ENCODE measurements at places on chromosomes 4 and X.

DNA sequence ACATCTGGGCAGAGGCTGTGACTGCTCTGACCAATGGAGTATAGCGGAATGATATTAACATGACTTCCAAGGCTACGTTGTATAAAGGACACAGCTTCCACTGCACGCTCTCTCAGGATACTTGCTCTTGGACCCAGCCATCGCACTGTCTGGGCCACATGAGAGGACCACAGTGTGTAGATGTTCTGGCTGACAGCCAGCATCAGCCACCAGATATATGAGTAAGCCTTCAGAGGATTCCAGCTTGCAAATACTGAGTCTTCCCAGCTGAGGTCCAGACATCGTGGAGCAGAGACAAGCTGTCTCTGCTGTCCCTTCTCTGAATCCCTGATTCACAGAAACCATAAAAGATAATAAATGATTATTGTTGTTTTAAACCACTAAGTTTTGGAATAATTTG lies 146.8 kb upstream of the USP9X start:
- no peak for DNase-seq

- no peak for DNase-seq
Observed at GRCh38 chr4:120611092-120611491, 311.4 kb downstream of the PRDM5 start.

- no peak for DNase-seq
Observed at GRCh38 chr4:182147391-182147790, 95.8 kb upstream of the TENM3 start.

GRCh38 chr4:81424816-81425755 lies 46.6 kb downstream of the RASGEF1B start:
- no peak for DNase-seq

- DNase-seq = no peak
Observed at GRCh38 chr4:25722964-25723363, 67.3 kb downstream of the SLC34A2 start.

DNA sequence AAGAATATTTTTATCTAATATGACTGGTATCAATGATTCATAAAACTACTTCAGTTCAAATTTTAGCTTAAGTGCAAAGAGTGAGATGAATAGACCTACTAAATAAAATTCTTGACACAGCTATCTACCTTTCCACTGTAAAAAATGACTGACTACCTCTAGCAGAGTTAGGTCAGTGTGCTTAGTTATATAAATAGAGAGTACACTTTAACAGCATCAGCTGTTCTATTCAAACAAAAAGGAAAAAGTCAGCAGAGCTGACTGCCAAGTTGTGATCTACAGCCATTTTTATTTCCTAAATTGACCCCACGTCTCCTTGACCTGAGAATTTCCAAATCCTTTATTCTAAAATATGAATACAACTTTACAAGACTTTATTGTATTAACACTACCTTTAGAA lies 262.4 kb downstream of the CAMK2D start:
- DNase-seq = no peak

DNA sequence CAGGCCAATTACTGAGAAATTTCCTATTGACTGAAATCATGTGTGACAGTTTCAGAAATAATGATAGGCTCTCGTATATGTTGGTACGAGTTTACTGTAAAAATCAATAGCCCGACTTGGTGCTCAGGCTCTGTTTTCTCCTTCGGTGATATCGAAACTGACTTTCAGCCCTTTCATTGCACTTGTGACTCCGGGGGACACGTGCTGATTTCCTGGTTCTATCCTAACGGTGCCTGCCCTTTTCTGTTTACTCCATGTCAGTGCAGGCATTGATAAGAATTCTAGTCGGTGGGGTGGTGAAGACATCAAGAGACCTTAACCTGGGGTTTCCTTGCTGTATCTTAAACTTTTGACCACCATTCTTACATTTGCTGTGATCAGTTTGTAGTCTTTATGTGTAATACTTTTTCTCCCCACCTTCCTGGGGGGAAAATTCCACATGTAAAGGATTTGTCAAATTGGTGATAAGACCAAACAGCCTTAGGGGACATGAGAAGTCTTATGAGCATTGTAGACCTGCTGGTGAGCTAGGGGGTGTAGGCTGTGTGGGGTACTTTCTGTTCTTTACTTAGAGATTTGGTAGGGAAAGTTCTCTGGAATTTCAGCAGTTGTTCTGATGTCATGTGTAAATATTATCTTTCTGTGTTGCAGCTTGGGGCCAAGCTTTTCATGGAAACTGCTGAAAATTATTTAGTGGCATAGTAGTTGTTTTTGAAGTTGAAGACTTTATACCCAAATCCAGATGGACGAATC lies 52.7 kb downstream of the TMEM131L start:
- DNase-seq = peak; percentile 32

DNA sequence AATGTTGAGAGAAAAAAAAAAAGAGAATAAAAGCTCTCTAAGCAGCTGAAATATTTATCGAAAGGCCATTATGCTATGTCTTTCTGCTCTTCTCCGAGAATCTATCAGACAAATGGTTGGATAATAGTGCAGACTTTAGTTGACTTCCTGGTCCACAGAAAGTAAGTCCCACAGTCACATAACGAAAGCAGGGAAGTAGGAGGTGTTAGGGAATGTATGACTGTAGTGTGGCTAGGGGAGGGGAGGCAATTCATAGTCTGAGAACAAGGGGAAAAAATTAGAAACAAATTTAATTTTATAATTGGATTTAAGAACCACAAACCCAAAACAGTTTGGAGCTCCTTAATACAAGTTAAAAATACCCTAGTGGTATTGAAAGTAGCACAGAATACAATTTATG lies 79.7 kb upstream of the VEGFC start:
- no peak for DNase-seq

GRCh38 chr4:165439981-165440380 lies 61.2 kb downstream of the CPE start:
- DNase-seq = no peak

DNA sequence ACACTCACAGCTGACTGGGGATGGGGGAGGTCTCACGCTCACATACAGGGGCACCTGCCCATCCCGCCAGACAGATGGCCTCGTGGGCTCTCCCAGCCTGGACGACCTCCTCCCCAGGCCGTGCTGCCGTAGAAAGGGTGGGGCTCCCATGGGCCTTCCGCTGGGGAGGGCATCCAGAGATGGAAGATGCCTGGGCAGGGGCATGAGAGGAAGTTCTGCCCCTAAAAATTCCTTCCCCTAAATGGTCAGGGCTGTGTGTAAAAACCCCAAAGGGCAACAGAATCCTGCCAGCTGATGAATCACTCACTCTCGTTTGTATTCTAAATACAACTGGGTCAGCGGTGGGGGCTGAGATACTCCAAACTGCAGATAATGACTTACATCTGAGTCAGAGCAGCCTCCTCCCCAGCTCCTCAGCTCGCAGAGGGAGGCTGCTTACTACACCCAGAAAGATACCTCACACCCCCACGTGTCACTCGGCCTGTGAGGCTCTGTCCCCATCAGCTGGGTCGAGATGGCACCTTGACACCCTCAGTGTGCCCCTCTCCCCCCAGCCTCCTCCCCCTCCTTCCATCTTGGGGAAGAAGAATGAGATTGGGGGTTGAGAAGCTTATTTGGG lies 10.1 kb downstream of the WDR1 start:
- peak; percentile 89 for DNase-seq

DNA sequence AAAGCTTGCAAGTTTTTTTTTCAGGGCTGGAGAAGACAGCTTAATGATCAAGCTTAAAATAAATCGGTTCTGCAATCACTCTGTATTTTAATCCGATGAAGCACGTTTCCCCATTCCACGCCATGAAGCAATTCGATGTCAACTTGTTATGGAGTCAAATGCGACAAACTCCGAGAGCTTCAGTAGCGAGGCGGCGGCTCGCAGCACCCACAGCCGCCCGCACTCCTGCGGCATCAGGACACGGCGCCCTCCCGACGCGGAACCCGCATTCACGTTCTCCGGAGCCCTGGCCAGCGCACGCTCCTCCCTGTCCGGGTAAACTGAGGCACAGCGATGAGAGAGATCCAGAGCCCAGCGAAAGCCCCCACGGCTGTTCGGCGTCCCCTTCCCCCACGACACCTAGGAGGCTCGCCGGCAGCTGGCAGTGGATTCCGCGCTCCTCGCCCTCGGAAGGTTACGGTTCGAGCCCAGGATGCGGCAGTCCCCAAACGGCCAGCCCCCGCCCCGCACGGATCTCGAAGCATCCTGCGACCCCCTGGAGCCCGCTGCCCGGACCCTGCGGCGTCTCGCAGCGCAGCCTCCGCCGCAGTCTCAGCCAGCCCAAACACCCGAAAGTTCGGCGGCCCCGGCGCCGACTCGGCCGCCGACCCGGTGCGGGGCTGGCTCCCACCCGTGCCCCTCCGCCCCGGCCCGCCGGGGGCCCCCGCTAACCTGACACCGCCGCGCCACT lies 507 bp downstream of the MFAP3L start:
- DNase-seq = no peak

DNA sequence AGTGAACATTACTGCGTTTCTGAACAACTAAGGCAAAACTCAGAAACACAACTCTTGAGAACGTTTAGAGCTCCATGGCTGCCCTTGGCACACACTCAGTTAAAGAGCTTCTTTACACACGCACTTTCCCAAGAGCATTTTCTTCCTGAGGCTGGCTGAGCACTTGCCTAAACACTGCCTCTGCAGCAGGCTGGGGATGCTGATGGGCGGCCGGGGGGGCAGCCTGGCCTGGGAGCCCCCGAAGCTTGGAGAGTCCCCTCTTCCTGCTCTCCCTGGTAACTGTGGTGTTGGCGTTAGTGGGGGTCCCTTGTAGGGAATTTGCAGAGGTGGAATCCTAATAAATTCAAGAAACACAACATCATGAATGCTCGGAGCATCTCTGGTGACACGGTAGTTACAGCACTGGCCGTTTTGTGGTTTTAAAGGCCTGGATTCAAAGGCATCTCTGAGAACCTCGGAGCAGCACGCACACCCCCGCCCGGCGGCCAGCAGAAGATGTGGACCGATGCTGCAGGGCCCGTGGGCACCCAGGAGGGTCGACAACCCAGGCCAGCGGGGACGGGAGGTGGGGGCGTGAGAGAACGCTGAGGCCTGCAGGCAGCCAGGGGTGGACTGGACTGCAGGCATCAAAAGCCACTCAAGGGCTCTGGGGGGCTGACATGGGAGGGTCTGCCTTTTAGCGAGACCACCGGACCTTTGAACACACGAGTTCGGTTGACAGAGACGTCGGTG lies 45.4 kb downstream of the FGFRL1 start:
- no peak for DNase-seq

DNA sequence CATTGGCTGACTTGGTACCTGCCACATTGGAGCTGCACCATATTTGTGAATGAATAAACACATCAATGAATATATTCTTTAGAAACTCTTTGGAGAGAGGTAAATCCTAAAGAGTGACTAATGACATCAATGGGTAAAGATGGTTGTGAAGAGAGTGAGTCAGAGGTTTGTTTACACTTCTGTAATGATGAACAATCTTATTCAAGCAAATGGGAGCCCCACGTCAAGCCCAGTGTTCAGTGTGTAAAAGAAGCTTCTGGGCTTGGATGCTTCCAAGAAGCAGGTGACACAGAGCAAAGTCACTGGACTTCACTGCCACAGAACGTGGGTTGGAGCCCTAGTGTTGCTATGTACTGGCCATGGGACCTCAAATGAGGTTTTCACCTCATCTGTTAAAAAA lies 319.0 kb downstream of the STK32B start:
- no peak for DNase-seq

DNA sequence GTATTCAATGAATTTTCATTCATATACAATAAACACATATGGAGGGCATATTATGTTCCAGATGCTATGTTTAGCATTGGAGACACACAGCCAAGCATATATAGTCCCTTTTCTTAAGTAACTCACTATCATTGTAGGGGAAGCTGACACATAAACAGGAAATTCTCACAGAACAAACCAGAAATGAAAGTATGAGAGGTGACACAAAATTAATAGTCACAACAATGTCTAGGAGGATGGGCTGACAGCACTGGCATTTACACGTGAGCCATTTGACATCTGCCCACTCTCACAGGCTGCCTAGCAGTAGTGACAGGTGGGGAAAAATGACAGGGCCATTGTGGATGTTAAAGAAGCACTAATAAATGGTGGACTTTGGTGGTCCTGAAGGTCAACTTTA lies 2.6 kb upstream of the CNOT6L start:
- DNase-seq = peak; percentile 87

DNA sequence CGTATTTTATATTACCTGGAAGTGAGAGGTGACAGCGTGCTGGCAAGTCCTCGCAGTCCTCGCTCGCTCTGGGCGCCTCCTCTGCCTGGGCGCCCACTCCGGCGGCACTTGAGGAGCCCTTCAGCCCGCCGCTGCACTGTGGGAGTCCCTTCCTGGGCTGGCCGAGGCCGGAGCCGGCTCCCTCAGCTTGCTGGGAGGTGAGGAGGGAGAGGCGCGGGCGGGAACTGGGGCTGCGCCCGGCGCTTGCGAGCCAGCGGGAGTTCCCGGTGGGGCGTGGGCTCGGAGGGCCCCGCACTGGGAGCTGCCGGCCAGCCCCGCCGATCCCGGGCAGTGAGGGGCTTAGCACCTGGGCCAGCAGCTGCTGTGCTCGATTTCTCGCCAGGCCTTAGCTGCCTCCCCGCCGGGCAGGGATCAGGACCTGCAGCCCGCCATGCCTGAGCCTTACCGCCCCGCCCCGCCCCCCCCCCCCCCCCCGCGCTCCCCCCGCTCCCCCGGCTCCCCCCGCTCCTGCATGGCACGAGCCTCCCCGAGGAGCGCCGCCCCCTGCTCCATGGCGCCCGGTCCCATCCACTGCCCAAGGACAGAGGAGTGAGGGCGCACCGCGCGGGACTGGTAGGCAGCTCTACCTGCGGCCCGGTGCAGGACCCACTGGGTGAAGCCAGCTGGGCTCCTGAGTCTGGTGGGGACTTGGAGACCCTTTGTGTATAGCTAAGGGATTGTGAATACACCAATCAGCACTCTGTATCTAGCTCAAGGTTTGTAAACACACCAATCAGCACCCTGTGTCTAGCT lies 298.9 kb upstream of the MAGEB16 start:
- no peak for DNase-seq

GRCh38 chr4:21113496-21114223 lies 413.4 kb downstream of the PACRGL start:
- no peak for DNase-seq

- no peak for DNase-seq
Observed at GRCh38 chr4:182826391-182826790, 90.8 kb downstream of the DCTD start.

- no peak for DNase-seq
Observed at GRCh38 chrX:149799938-149800337, 18.2 kb downstream of the MAGEA9 start.

- peak; percentile 47 for DNase-seq
Observed at GRCh38 chrX:78109458-78109857, 5.4 kb downstream of the PGK1 start.

DNA sequence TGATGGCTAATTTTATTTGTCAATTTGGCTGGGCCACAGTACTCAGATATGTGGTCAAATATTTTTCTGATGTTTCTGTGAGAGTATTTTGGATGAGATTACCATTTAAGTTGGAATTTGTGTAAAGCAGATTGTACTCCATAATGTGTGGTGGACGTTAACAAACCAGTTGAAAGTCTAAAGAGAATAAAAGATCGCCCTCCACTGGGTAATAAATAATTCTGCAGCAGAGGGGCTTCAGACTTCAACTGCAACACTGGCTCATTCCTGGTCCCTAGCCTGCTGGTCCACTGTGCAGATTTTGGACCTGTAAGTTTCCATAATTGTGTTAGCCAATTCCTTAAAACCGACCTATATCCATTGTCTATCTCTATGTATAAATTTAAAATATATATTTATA lies 540.3 kb downstream of the PCDH18 start:
- no peak for DNase-seq
